ENCODE measurements at places on chromosomes 16 and 17.

GRCh38 chr17:39113871-39114270 is 37.6 kb downstream of the PLXDC1 start:
- no peak overlapping the region for H3K27ac ChIP-seq
- H3K27me3 ChIP-seq: no peaks in the 10 kb centered on the region
- H3K36me3 ChIP-seq: no peaks in the 10 kb centered on the region
- no peak for DNase-seq
- peaks cover 6% of the 10 kb centered on the region for H3K4me1 ChIP-seq
- H3K4me3 ChIP-seq: no peak overlapping the region

DNA sequence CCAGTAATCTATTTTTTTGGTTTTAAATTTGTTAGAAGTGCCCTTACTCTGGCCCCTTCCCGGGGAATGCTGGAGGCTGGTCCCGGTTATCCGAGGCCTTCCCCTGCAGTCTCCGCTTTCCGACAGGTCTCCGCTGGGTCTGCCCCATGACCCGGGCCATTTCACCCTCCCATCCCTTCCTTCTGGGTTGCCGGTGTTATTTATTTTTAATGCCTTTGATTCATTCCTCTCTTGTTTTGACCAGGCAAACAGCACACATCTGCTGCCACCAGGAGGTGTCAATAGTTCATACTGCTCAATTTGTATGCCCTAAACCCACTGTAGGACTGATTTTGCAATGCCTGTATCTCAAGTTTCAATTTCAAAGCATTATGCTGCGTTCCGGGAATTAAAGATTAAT is 113.2 kb upstream of the IRX5 start:
- no peaks in the 10 kb centered on the region for H3K36me3 ChIP-seq
- H3K27me3 ChIP-seq: peaks cover 13% of the 10 kb centered on the region
- no peak for DNase-seq
- no peak overlapping the region for H3K27ac ChIP-seq
- H3K4me1 ChIP-seq: no peaks in the 10 kb centered on the region

GRCh38 chr17:44910231-44911106 is 4.8 kb downstream of the GFAP start:
- no peak overlapping the region for H3K27ac ChIP-seq
- H3K4me3 ChIP-seq: no peak overlapping the region
- H3K27me3 ChIP-seq: peaks cover 24% of the 10 kb centered on the region

- no peak overlapping the region for H3K4me3 ChIP-seq
- no peak overlapping the region for H3K27ac ChIP-seq
- DNase-seq: no peak
Observed at GRCh38 chr17:81564778-81565177, 12.6 kb upstream of the FAAP100 start.

GRCh38 chr17:82160075-82160474 is 52.6 kb downstream of the CCDC57 start:
- peaks cover 10% of the 10 kb centered on the region for H3K36me3 ChIP-seq
- no peaks in the 10 kb centered on the region for H3K27me3 ChIP-seq
- DNase-seq: no peak
- no peak overlapping the region for H3K4me3 ChIP-seq

DNA sequence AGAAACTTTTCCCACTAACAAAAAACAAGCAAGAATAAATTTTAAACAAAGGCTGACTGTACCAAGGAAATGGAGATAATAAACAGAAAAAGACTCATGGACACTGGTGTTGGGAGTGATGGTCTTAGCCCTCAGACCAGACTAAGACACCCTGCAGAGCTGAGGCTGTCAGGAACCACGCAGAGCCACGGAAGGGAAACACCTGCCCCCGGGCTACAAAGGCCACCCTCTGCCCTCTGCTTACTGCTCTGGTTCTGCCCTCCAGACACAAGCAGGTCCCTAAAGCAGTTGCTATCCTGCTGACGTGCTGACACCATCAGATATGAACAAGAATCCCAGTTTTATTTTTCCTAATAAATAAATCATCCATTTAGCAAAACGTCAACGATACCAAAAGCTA is 80.0 kb downstream of the ANKRD11 start:
- no peaks in the 10 kb centered on the region for H3K36me3 ChIP-seq
- peak overlapping the region; percentile 83 for H3K27ac ChIP-seq
- DNase-seq: no peak
- no peaks in the 10 kb centered on the region for H3K27me3 ChIP-seq
- peaks cover 92% of the 10 kb centered on the region for H3K4me1 ChIP-seq
- peak overlapping the region; percentile 14 for H3K4me3 ChIP-seq

GRCh38 chr17:29585080-29585751 is 4.2 kb downstream of the GIT1 start:
- H3K4me3 ChIP-seq: peak overlapping the region; percentile 49
- DNase-seq: no peak
- H3K27ac ChIP-seq: peak overlapping the region; percentile 82
- H3K27me3 ChIP-seq: no peaks in the 10 kb centered on the region

DNA sequence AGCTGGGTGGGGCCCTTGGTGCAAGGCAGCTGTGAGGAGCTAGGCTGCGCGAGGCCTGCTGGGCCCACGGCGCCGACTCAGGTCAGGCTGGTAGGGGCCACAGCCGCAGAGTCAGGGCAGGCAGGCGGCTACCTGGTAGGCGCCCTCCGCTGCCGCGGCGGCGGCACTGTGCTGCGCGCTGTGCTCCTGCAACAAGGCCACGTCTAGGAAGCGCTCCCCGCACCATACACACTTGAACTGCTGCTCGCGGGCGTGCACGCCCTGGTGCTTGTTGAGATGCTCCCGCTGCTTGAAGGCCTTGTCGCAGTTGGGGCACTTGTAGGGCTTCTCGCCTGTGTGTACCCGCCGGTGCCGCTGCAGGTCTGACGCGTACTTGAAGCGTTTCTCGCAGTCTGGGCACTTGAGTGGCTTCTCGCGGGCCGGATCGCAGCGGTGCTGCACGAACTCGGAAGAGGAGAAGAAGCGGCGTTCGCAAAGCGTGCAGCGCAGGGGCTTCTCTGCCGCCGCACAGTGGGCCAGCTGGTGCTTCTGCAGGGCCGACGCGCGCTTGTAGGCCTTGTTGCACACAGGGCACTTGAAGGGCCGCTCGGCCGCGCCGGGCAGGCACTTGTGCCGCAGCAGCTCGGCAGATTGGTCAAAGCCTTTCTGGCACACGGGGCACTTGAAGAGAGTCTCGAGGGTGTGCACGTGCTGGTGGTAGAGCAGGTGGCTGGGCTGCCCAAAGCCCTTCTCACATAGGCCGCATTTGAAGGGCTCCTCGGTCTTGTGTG is 3.9 kb downstream of the ZNF319 start:
- H3K27ac ChIP-seq: no peak overlapping the region
- H3K4me1 ChIP-seq: peaks cover 36% of the 10 kb centered on the region
- H3K36me3 ChIP-seq: no peaks in the 10 kb centered on the region
- no peak overlapping the region for H3K4me3 ChIP-seq
- H3K27me3 ChIP-seq: no peaks in the 10 kb centered on the region

DNA sequence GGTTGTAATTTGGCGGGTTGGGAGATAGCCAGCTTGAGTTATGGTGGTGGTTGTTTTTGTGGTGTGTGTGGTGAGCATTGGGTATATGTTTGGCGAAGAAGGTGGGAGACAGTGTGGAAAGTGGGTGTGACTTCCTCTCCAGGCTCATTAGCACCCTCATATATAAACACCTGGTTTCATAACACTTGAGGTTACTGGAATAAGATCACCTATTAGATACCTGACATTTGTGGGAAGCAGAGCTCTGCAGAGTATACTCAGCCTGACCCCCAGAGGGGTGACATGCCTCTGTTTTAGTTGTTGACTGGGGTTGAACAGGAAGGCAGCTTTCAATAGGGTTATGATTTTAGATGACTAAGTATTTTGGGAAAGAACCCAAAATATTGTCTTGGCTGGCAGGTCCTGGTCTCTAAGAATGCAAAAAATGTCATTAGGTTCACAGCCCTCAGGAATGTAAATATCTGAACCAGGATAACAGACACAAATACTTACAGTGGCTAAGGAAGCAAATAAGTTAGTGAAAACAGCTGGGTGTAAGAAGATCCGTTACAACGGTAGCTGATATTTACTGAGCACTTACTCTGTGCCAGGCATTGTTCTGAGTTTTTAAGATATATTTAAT is 18.3 kb upstream of the EFCAB13 start:
- H3K27ac ChIP-seq: no peak overlapping the region
- DNase-seq: no peak
- H3K4me3 ChIP-seq: no peak overlapping the region
- peaks cover 19% of the 10 kb centered on the region for H3K4me1 ChIP-seq
- peaks cover 5% of the 10 kb centered on the region for H3K27me3 ChIP-seq
